ENCODE measurements at places on chromosomes 1 and 21.

DNA sequence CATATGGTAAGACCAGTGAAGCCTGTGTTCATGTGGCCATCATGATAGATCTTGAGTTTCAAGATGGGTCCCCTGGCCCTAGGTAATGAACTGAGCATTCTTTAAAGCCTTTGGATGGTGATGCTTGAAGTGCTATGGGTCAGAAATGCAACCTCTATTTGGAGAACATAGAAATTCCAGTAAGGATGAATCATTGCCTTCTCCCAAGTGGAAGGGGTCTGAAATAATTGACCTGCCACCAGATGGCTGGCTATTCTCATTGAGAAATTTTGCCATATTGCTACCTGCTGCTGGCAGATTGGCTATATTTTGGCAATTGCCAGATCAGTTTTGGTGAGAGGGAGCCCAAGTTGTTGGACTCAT lies 739 bp upstream of the IFI6 start:
- DNase-seq = no peak

- DNase-seq = no peak
Observed at GRCh38 chr1:234208791-234209190, 164.5 kb upstream of the COA6 start.

DNA sequence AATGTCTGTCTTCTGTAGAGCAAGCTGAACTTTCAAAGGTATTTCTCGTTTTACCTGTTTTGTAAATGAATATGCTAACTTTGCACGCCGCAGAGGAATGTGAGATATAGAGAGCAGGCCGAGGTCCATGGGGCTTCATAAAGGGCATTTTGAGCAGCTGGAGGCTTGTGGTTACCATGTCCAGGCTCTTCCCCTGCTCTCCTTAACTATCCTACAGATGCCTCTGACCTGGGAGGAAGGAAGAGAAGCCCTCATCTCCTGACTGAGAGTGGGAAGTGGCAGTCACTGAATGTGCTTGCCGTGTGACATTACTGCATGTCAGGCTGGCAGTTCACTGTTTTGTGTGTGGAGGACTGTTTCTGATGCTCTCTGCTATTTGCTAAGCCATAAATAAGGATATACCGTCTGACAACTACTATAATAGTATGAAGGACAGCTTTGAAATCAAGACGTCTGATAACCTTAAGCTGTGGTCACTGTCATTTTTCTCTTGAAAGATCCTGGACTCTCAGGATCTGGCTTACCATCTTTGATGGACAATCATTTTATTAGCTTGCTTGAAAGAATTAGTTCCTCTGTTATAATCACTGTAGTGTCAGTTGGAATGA lies 92.2 kb downstream of the DYRK1A start:
- no peak for DNase-seq

GRCh38 chr1:198483006-198483405 lies 57.5 kb downstream of the ATP6V1G3 start:
- no peak for DNase-seq

DNA sequence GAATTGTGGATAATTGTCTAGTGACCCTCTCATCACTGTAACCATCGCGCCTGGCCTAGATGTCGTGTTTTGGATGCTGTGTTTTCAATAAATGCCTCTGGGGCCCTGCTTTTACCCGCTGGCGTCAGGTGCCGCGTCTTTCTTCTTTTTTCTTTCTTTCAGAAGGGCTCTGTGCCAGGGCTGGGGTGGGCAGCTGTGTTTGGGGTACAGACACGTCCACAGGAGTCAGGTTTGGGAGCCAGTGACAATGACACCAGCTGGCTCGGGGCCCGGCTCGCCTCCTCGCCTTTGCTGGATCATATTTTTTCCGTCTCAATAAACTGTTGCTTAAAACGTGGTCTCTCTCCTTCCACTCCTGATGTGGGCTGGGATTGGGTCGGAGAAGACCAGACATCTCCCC lies 16.1 kb downstream of the TMEM201 start:
- DNase-seq = no peak

DNA sequence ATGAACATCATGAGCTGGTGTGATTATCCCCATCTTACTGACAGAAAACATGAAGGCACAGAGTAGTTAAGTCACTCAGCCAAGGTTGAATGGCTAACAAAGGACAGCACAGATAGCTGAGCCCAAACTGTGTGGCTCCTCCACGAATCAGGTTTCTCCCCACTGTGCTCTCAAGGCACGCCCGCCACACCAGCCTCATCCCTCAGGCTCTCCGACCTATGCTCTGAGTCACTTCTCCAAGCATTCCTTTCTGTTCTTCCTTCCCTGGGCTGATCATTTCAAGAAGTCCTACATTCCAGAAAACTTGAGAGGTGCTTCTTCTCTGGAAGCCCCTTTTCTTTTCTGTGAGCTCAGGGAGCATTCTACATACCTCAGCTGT lies 25.3 kb upstream of the SDC3 start:
- no peak for DNase-seq

DNA sequence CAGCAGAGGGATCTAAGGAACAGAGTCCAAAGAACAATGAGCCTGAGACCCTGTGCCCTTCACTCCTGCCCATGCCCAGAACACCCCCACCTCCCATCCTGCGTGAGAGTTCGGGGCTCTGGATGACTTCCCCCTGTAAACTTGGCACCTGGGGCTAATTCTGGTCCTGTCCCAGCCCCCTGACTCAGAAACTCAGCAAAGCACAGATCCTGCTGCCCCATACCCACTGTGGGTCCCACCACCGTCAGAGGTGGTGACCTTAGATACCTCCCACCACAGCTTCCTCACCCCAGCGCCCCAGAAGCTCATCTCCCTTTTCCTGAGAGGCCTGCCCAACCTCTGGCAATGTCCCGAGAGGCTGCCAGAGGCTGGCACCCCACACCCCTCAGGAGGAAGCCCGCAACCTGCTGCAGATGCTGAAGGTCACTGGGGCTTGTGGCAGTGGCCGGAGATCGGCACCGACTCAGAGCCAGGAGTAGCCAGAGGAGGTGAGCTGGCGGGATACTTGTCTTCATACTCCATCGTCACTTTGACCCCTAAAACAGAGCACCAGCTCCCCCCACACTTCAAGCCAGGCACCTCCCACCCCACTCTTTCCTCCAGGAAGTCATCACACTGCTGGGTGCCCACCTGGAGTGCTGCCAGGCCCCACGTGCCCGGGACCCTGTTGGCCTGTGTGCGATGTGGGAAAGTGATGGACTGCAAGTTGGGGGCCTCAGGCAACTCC lies 111.6 kb upstream of the IFFO2 start:
- DNase-seq = no peak

GRCh38 chr1:237583756-237584155 lies 307.0 kb downstream of the ZP4 start:
- no peak for DNase-seq
